ENCODE measurements at places on chromosomes 16 and 17.

- no peak for DNase-seq
Observed at GRCh38 chr17:48016112-48016511, 21.5 kb downstream of the COPZ2 start.

DNA sequence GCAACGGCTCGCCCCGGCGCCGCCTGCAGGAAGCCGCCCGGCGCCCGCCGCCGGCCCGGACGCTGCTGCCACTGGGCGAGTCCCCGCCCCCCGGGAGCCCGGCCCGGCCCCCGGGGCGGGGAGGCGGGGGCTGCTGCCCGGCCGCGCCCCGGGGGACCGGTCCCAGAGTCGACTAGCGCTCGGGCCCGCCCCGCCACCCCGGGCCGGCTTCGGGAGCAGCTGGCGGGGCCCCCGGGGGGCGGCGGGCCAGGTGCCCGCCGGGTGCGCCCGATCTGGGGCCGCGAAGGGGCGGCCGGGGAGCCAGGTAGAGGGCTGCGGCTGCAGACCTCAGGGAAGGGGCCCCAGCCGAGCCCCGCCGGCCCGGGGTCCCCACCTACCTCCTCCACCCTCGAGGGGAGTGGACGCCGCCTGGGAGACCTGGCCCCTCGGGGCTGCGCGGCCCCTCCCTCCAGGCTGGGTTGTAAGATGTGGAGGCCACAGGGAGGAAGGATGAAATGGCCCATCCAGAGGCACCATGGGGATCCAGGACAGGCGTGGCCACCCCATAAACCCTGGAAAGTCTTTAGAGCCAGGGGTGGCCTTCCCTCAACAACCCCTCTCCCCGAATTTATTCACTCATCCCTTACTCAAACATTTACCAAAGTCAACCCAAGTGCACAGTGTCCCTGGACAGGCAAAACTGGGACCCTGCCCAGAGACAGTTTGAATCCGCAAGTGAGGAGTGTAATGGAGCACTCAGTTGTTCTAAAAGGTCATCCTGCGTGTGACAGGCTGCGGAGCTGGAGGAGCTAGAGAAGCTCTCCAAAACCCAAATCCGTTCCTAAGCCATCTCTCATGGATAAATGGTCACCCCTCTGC lies at the start of gene CDYL2:
CDYL2 (minus strand) TSS at position 73 of the 858 bp plus-strand sequence. CDS start 425 bp downstream, outside the sequence.
- DNase-seq = no peak

DNA sequence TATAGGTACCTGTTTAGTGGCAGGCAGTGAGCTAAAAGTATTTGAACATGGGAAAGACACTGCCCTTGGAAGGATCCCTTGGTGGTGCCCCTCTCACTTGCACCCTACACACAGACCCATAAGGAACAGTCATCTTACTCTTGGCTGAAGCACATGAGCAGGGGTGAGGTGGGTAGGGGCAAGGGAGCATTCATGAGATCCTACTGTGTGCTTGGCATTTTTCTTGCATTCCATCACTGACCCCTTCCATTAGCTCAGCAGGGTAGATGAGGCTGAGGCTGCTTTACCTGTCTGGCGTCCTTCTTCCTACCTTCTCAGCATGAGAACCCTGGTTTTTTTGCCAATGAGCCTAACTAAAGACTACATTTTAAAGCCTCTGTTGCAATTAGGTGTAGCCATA lies 48.3 kb downstream of the CCT6B start:
- no peak for DNase-seq

DNA sequence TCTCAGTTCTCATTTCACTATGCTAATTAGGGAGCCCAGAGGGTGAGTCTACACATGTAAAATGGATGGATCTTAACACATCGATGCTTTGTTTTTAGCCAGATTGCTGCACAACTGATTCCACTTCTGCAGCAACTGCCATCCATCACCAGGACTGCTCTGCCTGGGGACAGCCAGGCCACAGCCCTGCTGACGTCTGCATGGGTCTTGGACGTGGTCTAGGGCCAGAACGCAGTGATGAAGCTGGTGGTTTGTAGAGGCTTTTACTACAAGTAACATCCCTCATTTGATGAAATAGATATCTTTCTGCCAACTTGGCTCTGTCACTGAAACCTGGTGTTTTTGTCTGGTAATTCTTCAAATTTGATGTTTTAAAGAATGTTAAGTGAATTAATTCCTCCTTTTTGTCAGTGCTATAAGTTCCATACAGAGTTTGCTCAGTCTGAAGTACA lies 50.6 kb downstream of the MARCHF10 start:
- DNase-seq = no peak

DNA sequence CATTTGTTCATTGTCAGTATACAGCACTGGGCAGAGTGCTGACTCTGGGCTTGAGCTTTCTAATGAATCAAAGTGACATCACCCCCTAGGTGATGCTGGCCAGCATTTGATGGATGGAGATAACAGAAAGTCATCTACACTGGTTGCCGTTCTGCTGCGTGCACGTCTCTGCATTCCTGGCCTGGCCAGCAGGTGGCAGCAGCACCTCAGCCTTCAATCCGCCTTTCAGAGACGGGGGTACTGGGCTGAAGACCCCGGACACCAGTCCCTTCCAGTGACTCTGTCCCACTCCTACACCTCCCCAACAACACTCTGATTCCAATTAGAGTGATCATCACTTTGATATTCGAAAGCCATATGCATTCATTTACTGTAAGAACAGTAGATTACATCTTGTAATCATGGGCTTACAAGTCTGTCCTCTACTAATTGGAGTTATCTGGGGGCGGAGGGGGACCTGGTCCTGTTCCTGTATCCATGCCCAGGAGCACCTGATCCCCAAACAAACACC lies 6.0 kb downstream of the CPSF4L start:
- DNase-seq = no peak

- DNase-seq = no peak
Observed at GRCh38 chr17:76588182-76588581, 2.5 kb upstream of the ST6GALNAC2 start.

DNA sequence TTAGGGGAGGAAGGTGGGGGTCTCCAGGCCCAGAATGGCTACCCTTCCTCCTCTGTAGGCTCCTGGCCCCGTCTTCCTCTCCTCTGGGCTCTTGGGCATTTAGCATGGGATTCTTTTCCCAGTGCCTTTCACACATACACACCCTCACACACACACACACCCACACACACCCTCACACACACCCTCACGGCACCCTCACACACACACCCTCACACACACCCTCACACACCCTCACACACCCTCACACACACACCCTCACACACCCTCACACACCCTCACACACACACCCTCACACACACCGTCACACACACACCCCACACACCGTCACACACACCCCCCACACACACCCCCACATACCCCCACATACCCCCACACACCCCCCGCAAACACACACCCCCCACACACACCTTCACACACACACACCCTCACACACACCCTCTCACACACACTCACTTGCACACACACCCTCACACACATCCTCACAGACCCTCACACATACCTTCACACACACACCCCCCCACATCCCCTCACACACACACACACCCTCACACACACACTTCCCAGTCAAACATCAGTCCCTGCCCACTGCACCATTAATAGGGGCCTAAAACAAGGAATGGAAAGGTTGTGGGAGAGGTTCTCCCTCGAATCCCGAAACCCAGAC lies 845 bp downstream of the SGCA start:
- no peak for DNase-seq

GRCh38 chr17:40103688-40104087 lies 3.3 kb upstream of the NR1D1 start:
- no peak for DNase-seq

- no peak for DNase-seq
Observed at GRCh38 chr17:4179071-4179470, 36.1 kb downstream of the CYB5D2 start.

DNA sequence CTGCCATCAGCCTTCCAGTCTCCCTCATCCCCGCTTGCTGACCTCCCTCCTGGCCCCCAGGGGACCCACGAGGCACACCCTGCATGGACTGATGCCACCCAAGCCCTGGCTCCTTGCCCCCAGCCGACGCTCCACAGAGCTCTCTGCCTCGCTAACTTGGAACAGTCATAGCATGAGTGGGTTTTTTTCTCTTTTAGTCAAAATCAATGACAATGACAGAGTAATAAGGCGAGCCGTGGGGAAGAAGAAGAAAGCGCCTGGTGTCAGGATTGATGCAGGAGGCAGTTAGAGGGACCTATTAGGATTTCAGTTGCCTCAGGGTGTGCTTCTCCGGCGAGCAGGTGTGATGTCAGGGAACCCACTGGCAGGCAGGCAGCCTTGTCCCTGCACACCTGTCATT lies 176.3 kb upstream of the TNRC6C start:
- DNase-seq = no peak

Measured in vagina (tissue), 2 donors.